HepG2 (cell line): ENCODE measurements at places on chromosomes 11 and 22.

DNA sequence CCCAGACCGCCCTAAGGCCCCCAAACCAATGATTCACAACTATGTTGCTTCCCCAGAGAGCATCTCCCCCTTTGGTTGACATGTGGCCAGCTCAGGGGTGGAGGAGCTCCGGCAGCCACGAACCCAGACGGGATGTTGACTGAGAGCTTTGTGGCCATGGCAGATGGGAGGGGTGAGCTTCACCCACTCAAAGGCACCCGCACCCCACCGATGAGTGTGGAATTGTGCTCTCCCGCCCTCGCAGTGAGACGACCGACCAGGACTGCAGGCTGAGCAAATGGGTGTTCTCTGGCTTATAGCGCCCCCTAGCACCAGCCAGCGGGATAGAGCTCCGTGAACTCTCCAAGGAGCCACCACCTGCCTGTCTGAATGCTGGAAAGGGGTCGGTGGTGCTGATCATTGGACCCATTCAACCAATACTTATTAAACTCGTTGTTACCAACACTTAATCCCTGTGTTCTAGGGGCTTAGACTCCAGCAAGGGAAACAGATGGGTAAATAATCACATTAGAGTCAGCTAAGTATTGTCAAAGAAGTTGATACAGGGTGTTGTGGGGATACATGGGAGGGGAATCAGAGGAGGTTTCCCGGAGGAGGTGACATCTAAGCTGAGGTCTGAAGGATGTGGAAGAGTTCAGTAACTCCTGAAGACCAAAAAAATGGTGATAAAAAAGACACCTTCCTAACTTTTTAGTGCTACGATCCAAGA is 4.5 kb upstream of the TIMP3 start:
- peak; percentile 44 for DNase-seq

DNA sequence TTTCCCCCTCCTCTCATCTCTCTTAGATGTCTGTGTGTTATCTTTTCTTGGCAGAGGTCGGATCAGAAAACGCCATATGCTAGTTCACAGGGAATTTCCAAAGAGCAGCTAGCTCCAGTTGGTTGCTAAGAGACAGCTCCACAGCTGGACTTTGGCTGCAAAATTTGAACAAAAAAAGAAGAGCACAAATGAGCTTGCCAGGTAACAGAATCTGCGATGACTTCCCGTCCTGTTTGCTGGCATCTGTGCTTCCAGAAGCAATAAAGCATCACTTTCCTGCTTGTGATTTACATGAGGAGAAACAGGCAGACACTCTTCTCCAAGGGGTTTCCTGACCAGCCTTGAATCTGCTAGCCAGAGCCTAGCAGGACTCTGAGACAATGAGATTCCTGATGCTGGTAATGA is 596.0 kb upstream of the B3GAT1 start:
- no peak for DNase-seq

- peak; percentile 54 for DNase-seq
Observed at GRCh38 chr11:92886243-92886905, 83.1 kb upstream of the MTNR1B start.

- no peak for DNase-seq
Observed at GRCh38 chr22:28942801-28943500, 59.6 kb downstream of the ZNRF3 start.

DNA sequence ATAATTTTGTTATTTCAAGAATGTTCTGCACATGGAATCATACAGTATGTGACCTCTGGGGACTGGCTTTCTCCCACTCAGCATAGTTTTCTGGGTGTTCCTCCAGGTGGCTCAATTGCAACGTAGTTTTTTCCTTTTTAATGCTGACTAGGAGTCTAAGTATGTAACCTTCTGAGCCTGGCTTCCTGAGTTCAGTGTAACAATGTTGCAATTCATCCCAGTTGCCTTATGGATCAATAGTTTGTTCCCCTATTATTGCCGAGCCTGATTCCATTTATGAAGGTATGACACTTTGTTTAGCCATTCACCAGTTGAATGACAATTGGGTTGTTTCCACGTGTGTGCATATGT is 128.3 kb downstream of the CRYBB2 start:
- no peak for DNase-seq

DNA sequence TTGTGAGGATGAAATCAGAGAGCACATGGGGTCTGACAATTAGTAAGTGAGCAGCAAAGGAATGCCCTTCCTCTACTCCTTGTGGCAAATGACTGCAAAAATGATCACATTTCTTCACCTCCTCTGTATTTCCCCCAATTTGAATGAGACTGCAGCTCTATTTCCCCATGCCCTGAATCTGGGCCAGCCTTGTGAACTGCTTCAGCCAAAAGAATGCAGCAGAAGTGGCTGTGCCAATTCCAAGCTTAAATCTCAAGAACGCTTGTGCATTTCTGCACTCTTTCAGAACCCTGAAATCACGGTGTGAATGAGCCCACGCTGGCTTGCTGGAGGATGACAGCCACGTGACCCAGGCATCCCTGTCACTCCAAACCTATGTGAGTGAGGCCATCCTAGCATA is 9.9 kb downstream of the SLC43A3 start:
- DNase-seq: no peak

DNA sequence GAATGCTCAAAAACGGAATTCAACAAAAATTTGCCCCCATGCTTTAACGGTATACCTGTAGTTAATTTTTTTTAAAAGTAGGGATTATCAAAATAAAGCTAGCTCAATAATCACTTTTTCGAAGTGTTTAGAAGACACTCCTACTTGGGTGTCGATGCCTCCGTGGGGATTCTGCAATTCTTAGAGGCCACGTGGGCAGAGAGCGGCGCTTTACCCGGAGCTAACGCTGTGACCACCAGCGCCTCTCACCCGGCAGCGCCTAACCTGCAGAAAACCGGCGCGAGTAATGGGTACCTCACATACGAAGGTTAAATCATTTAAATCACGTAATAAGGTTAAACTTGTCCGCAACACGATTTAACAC is 583 bp downstream of the TAF1D start:
- peak; percentile 60 for DNase-seq

DNA sequence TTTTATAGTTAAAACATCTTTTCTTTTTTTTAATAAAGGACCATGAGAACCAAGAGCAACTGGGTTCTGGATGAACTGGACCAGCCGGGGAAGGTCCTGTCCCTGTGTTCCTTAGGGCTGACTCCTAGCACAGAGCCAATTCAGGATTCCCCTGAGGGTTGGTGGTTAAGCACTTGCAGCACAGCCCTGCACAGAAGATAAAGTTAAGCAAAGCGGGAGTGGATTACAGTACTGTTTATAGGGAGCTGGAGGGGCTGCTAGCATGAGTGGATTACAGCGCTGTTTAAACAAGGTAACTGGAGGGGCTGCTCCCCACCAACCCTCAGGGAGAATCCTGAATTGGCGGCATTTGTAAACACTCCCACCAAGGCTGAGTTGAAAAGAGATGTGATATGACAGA is 90.6 kb downstream of the CELSR1 start:
- DNase-seq: no peak
